Left cardiac atrium (tissue), 4 donors: ENCODE measurements at places on chromosomes 1 and 21.
A peak's percentile ranks its signal among the peaks of the same experiment; 100 is the strongest.

GRCh38 chr1:109910963-109911798 lies 532 bp downstream of the CSF1 start:
- DNase-seq: no peak

DNA sequence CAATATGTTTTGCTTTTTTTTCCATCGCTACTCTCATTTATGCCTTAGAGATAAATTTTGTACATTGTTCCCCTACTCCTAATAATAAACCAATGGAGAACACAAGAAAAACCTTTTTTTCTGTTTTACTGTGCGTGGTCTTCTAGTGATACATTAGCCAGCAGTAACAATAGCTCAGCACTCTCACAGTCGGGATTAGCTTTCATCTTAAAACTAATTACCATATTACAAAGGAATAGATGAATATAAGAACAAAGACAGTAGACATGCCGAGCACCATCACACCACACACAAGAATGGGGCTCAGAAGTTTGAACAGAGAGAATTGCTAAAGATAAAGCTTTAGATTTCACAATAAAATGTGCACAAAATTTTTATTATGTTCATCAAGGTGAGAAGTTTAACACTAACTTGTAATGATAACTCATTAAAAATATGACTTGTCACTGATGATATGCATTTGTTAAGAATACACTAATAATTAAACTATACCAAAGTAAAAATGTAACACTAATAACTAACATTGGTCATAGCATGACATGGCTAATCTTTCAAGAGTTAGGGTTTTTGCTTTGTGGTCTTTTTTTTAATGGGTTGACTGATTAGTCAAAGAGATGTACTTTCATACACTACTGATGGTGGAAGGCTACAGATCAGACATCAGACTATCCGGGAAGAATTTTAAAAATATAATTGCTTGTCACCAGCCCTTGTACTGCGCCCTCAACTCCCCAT lies 61.8 kb downstream of the EXTL2 start:
- no peak for DNase-seq

GRCh38 chr1:23244256-23244761 lies 27.0 kb upstream of the HTR1D start:
- DNase-seq: no peak

DNA sequence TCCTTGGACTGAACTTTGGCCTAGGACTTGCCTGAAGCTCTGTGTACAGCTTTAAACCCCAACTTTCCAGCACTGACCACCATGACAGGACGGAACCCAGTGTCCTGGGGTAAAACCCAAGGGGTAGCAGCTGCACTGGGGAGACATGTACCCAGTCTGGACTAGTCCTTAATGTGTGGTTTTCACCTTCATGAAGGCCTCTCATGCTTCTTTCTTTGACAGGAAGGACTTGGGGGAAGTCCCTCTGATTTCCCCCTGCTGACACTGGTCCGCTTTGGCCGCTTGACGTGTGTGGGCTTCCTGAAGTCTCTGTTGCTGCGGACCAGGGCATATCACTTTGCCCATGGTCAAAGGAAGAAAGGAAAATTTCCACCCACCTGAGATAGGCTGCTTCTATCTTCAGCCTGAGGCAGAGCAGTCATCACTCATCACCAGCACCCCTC lies 66.3 kb upstream of the PRDX6 start:
- no peak for DNase-seq

- no peak for DNase-seq
These were observed 31.3 kb downstream of the XKR8 start for GRCh38 chr1:27990920-27991537.

GRCh38 chr1:113226148-113226547 lies 153.2 kb downstream of the LRIG2 start:
- peak; percentile 37 for DNase-seq

DNA sequence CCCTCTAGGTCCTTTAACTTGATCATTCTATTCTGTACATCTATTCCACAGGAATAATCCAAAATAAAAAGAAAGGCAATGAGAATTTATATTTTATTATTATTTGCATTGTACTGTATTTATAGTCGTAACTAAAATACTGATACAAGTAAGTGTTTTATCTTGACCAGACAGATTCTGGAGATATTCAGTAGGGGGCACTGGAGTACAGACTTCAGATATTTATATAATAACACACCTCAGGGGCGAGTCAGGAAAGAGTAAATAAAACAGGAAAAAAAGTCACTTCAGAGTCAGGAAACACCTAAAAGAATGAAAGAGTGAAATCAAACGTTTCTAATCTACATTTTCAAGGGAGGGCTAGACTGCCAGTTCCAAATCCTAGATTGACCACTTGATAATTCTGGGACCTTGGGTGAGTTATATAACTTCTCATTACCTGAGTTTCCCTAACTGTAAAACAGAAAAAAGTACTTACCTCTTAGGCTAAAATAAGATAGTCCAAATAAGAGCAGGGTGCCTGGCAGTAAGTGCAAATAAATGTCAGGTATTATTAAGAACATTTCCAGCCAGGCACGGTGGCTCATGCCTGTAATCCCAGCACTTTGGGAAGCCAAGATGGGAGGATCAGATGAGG lies 31.1 kb upstream of the MTF1 start:
- DNase-seq: no peak
